Stimulated activated CD8-positive, alpha-beta memory T cell treated with anti-CD3 and anti-CD28 coated beads, Interleukin-12 subunit alpha, Interleukin-12 subunit beta, amount 100 ng/mL, for 1 hour (primary cell): ENCODE measurements at places on chromosomes 12 and 14.

- no peak for DNase-seq
Measured at GRCh38 chr12:29072631-29073030, 76.4 kb upstream of the FAR2 start.

DNA sequence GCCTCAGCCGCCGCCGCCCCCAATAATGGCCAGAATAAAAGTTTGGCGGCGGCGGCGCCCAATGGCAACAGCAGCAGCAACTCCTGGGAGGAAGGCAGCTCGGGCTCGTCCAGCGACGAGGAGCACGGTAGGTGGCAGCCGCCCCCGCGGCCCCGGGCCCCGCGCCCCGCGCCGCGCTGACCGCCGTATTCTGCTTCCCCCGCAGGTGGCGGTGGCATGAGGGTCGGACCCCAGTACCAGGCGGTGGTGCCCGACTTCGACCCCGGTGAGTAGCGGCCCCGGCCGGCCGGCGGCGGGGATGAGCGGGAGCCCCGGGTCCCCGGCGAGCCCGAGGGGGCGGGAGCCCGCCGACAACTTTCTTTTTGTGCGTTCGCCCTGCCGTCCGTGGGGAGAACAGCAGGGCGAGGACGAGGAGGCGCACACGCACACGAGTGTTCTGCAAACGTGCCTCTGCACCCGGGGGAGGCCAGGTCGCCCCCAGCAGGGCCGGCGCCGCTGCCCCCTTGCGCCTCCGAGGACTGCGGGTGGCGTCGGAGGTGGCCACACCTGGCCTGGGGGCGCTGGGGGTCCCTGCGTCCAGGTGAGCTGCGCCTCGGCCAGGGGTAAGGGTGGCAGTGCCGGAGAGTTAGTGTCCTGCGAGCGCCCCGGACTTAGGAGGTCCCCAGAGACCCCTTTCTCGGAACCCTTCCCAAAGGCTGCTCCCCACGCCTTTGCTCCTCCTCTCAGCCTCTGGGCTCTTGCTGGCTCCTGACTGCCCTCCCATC, 794 bp downstream of the RCOR1 start:
- DNase-seq = peak; percentile 26

GRCh38 chr14:77584809-77585208, 31.6 kb downstream of the SPTLC2 start:
- no peak for DNase-seq

GRCh38 chr12:114477989-114478395, 72.0 kb upstream of the TBX5 start:
- DNase-seq = no peak

DNA sequence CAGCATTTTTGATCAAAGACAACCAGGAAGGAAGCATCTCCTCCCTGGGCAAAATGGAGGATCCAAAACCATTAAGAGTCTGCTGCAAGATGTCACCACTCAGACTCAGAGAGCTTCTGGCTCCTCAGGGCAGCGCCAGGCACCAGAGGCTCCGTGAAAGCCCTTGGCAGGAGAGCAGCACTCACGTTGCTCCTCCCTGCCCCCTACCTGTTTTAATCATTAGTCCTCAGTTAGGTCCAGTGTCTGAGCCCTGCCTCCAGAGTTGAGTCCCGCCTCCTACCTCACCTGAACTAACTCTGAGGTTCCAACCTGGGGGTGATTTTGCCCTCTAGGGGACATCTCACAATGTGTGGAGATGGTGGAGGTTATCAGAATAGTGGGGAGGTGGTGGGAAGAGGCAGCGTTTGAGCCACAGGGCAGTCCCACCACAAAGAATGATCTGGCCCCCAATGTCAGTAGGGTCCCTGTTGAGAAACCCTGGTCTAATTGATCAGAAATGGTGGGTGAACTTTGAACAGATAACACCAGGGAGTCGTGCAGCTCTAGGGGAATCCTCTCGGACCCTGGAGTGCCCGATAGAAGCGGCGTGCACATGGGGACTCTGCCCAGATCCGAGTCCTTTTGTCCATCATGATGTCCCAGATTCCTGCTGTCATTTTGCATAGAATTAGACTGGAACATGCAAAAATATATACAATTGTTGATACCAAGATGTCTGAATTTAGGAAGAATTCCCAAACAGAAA, 156.7 kb upstream of the DIO3 start:
- DNase-seq = no peak

GRCh38 chr12:122851820-122852219, 16.6 kb downstream of the HIP1R start:
- no peak for DNase-seq

DNA sequence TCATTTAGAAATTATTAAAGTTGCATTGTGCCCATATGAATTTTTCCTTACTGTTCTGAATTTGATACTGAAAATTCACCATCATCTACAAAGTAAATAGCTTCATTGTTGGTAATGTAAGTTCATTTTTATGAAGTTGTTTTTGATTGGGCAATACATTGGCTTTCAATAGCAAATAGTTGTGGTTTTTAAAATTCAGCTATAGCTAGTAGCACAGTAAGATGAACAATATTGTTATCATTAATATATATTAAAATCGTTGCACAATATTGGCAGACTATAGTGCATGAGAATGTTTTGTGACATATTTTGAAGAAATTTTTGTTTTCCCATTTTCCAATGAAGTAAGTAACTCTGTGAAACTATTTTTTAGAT, 575.0 kb downstream of the PRKD1 start:
- no peak for DNase-seq

GRCh38 chr12:118984161-118984943, 3.0 kb downstream of the SRRM4 start:
- DNase-seq = no peak

GRCh38 chr14:36405589-36406274, 85.3 kb upstream of the MBIP start:
- no peak for DNase-seq

DNA sequence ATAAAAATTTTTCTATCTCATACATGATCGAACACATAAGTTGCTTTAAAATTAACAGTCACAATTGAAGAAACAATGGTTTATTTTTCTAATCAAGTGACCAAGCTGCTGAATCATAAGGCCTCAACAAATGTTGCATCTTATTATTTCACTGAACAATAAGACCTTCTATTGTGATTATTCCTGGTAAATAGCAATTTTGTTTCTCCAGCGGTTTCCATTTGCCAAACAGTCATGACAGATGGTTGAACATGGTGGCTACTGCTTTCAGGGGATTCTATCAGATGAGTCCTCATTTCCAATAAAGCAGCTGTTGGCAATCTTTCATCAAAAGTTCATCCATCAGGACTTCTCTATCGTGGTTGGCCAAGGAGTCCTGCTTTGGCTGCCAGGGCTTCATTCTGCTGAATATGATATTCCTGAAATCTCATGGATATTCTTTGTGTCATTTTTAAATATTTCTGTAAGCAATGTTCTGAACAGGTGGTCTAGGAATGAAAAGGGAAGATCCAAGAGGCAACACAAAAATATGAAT, 13.0 kb downstream of the TOMM20L start:
- DNase-seq = no peak

DNA sequence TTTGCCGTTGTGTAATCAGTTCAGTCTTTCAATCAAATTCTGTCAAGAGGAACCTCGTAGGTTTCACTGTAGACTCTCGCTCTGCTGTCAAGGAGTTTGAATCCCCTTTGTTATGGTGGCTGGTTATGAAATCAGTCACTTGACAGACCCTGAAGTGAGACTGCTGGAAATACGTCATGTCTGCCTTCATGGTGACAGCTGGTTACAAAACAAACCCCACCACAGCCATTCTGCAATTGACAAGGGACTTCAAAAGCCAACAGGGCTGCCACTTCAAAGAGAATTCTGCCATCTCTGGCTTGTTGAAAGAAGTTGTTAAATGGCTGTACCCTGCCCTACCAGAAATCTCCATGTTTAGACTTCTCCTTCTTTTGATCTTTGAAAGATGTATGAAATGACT, 286.9 kb downstream of the ERC1 start:
- DNase-seq = no peak

GRCh38 chr12:18864900-18865561, 127.1 kb downstream of the CAPZA3 start:
- DNase-seq = no peak

DNA sequence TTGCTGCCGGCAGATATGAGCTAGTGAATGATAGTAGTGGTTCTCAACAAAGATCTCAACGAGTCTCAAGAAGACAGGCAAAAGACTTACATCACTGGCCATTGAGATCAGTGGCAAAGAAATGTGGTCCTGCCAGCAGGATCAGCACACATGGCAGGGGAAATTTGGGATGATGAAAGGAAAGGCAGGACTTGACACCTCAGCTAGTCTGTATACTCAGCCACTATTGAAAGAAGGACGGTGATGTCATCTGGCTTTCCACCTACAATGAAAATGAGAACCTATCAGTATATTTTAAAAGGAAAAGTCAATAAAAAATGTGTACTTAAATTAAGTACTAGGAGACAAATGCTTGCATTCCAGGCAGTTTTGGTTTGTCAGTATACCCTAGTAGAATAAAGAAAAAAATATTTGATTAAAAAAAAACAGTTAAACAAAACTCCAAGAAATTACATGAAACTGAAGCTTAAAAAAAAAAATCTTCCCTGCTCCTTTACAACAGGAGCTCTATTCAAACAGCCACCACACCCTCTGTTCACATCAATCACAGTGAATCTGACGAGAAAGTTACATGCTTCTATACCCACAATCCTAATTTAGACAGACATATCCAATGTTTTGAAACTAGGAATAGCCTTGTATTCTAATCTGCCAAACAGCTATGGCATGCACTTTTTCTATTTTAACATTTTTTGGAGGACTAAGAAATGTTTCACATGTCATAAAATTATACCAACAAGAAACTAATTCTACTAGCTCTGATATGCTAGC, 34.9 kb downstream of the RAD9B start:
- DNase-seq = no peak

- no peak for DNase-seq
Measured at GRCh38 chr12:114041136-114041535, 75.0 kb upstream of the RBM19 start.

DNA sequence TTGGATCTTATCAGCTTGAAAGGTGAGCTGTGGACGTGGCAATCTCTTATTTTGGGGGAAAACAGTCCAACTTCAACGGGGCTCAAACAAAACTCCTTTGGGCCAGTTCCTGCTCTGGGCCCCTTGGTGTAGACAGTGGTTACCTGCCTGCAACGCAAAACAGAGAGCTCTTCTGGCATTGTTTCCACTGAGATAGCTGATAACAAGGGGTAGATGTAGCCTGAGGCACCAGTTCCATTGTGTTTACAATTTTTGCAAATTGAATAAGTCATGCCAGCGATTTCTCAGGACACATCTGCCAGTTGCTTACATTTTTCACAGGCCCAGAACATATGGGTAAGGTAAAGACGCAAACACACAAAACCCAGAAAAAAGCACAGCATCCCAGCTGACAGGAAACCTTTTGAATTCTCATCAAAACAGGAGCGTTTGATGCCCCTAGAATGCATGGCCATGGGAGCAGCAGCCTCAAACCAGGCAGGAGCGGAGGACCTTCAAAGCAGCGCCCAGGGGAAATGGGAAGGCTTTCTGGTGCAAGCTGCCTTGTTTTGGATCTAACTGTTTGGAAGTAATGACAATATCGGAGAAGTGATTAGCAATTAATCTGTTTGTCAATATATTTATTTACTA, 259.7 kb downstream of the AACS start:
- DNase-seq = no peak

DNA sequence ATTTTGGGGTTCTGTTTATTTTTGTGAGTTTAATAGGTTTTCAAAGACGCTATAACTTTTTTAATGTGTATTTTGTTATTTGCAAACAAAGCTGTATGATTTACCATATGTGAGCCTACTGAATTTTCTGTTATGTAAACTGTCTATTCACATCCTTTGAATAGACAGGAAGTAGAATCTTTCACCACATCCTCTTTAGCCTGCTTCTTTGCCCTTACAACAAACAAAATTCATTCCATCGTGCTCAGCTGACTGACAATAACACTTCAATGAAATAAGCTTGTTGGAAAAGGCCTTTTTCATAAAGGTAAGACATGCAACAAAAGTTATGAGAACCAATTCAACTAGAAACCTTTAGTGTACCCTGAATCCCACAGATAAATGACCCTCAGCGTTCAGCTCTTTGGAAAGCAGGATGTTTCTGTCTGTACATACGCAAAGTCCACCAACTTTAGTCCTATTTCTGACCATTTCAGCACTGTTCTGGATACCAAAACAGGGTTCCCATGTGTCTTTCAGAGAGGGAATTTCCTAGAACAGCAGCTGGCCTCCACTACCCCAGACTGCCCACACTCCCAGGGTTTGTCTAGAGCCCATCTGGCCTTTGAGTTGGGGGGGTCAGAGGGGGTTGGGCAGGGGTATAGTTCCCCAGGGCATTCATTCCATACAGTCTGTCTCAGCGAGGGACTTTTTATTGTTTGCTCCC, 71.3 kb downstream of the DUSP6 start:
- no peak for DNase-seq

DNA sequence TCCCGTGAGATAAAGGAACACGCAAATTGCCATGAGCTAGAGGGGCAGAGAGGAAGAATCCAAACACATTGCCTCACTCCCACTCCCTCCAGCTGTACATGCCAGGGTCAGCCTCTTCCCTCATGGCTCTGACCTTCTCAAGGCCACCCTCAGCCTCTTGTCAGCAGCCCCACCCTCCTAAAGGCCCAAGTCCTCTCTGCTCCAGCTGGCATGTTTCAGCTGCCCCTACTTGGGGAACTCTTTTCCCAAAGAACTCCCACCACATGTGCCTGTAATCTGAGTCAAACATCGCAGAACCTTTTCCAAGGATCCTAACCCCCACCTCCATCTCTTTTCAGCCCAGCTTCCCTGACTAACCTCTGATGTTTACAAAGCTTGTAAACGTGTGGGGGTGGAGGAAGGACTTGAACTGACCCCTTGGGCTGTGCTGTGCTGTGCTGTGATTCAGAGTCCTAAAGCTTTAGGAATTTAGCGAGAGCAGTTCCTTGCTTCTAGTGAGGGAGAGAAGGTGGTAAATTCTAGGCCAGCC, 7.3 kb upstream of the CACNB3 start:
- DNase-seq = no peak

- DNase-seq = no peak
Measured at GRCh38 chr12:8852119-8852518, 29.7 kb downstream of the A2ML1 start.

- DNase-seq = no peak
Measured at GRCh38 chr14:90253826-90254225, 2.5 kb upstream of the PSMC1 start.

DNA sequence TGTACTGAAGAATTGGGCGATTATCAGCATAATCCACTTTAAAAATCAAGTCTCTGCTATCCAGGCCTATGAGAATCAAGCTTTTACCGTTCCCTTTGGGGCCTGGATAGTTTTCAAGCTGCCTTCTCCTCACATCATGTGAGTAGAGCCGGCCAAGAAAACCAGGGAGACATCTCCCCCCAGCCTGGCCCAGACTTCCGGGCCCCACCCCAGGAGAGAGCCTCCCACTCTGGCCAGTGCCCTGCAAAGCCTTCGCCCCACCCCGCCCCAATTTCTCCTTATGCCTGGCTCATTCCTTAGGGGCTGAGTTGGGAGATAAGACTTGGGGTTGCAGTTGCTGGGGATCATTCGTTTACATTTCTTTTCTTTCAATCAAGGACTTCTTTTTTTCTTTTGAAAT, 1.4 kb upstream of the TMEM132C start:
- DNase-seq = no peak

DNA sequence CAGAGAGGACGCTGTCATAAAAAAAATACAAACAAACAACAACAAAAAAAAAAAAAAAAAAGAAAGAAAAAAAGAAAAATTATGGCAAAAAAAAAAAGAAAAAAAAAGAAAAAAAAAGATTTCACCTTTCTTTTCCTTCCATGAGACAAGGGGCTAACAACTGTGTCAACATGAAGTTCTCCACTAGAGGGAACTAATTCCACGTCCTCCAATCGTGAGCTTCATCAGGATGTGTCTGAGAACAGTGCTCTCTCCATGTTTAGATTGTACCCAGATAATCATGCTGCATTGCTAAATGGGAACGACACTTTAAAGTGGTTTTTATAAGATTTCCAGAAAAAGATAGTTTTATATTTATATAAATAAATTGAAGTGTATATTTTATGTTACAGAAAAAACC, 96.2 kb upstream of the PTPRB start:
- no peak for DNase-seq
